ENCODE measurements at places on chromosomes 13 and 19.
A peak's percentile ranks its signal among the peaks of the same experiment; 100 is the strongest.

DNA sequence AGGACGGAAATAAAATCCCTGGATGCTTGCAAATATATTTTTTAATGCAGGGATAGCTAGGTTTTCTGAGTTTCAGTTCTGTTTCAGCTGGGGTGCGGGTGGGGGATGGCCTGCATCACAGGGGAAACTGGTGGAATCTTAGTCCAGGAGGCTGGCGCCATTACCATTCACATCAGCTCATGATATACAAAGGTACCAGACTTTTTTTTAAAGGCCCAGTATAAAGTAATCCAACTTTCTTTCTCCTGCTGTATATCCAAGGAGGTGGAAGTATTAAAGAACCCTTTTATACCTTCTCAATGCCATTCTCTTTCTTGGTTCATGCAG is 343.8 kb downstream of the KCNRG start:
- DNase-seq, result no peak

DNA sequence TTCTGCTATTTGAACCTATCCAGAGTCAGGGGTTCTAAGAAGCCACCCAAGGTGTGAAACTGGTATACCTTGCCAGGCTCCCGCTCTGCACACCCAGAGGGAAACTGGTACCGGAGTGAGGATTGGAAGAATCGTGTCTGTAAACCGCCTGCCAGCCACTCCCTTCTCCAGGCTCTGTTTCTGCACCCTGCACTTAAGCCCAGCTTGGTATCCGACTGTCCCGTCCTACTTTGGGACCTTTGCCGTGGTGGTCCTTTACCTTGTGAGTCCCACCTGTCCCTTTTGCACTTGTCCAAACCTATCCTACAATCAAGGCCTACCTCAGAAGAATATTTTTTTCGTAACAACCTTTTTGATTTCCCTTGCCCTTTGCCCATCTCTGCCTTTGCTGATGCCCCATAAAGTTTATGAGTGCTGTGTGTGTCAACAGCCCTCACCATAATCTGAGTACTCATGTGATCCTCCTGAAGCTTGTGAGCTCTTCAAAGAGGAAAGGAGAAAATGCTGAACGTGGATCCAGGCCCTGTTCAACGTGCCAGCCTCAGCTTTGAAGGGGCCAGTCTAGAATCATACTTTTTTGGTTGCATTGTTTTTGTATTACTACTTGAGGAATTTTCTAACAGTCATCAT is 44.7 kb downstream of the GARRE1 start:
- no peak for DNase-seq

- peak; percentile 80 for DNase-seq
Measured at GRCh38 chr19:51122112-51122981, 2.4 kb upstream of the SIGLEC9 start.

DNA sequence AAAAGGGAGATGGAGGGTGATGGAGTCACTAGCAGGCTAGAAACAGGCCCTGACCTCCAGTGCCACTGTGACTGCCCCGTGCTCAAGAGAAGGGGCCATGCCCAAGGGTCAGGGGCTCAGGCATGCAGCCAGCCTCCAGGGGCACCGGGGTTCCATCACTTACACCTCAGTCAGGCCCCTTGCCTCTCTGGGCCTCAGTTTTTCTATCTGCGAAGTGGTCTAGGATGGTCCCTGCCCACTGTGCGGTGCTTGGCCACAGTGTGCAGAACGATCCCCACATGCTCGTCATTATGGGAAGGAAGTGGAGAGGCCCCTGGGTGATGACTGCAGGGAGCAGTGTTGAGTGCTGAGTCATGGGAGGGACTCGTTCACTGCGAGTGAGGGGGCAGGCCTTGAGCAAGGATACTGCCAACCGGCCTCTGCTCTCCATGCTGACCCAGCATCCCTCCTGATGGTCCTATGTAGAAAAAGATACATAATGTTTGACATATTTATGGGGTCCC is 23.1 kb downstream of the TMED1 start:
- peak; percentile 94 for DNase-seq

- DNase-seq, result no peak
Measured at GRCh38 chr19:5447700-5448311, 7.4 kb upstream of the ZNRF4 start.

DNA sequence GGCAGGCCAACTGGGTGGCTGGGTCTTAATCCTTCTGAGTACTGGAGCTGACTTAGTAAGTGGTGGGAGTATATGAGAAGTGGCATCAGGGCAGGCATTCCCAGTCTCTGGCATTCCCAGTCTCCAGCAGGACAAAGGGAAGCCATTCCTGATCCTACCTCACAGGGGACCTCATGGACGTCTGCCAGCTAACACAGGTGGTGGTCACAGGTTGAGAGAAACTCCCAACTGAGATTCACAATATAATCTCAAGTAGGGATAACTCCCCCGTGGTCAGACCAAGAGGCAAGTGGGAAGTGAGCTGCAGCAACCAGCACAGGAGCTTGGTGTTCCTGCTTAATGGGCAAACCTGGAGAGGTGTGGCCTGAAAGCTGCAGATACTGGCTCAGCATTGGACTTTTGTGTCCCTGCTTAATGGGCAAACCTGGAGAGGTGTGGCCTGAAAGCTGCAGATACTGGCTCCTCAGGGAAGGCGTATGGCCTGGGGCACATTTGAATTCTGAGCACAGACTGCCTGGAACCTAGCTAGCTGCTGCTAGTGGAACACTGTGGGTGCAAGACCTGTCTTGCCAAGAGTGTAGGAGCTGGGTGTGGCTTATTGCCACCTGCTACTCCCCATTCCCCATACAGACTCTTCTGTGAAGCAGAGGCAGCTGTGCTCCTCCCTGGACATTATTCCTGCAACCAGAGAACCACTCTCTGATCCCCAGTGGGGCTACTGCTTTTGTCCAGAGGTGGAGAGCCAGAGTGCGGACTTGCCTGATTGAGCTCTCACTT is 25.9 kb upstream of the OR10H2 start:
- no peak for DNase-seq

- no peak for DNase-seq
Measured at GRCh38 chr13:65488606-65489005, 1741.5 kb downstream of the PCDH9 start.

DNA sequence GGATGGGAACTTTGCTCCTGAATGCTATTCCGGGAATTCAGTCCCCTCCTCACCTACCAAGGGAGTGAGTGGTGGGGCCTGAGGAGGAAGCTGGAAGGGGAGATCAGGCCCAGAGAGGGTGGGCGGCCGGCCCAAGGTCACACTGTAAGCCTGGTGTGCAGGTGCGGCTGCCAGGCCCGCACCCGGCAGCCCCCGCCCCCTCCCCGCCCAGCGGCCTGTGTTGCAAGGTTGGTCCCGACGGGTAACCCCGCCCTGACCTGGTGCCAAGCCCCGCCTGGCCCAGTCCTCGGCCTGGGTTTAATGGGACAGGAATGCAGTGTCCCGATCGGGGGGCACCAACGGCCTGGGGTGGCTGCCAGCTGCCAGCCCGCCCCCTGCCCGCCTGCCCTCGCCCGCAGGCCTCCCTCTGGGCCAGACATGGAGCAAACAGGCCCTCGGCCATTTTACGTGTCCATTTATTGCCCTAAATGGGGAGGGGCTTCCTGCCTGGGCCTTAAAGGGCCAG is 5.5 kb downstream of the ZBTB7A start:
- peak; percentile 58 for DNase-seq

DNA sequence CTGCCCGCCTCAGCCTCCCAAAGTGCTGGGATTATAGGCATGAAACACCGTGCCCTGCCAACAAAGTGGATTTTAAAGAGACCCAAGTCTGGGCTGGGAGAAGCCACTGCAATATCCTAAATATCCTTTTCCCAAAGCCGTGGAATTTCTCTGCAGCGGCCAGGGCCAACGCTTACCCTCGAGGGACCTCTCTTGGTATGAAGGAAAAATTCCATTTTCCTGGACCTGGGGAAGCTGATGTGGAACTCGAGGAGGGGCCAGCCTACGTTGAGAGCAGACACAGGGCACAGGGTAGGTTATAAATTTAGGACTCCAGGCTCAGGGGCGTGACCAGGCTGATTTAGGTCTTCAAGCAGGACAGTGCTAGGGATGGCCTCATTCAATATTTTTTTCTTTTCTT is 17.7 kb upstream of the UPF1 start:
- no peak for DNase-seq

DNA sequence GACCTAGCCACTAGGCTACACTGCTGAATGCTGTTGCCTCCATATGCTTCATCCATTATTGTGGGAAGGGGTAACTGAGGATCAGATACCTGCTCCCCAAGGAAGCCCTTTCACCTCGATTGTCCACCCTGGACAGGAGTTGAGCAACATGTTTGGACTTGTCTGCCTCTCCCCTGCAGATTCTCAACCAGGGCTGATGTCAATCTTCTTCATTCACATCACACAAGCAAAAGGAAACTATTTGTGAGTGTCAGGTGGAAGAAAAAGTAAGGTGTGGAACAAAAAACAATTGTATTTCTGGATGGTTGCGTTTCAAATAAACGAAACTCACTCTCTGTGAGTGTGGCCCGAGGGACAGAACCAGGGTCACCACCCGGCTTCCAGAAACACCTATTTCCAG is 29.5 kb upstream of the MUC16 start:
- no peak for DNase-seq

DNA sequence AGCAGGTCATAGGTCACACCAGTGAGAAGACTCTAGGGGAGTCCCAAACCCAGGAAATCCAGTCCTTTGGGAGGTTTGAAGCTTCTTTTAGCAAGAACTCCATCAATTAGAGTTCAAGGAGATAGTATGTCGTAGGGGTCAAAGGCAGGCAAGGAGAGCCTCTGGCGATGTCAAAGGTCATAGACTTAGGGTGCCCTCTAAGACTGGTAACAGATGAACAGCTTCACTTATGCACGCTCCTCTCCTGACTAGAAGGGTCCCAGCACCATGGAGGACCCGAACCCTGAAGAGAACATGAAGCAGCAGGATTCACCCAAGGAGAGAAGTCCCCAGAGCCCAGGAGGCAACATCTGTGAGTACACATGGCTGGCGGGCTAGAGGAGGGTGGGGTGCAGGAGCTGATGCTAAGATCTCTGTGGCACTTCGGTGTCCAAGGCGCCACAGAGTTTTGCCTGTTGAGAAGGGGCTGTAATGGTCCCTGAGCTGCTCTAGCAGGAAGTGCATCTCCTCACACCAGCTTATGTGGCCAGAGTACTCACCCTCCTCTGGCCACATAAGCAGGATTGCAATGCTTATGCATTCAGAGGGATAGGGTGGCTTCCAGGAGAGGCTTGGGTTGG is 557 bp downstream of the ZNF576 start:
- no peak for DNase-seq

GRCh38 chr19:30886222-30886621 is 463.0 kb downstream of the TSHZ3 start:
- no peak for DNase-seq

GRCh38 chr19:16206046-16206605 is 8.4 kb downstream of the AP1M1 start:
- DNase-seq, result no peak

- no peak for DNase-seq
Measured at GRCh38 chr19:36013280-36014011, 567 bp downstream of the ALKBH6 start.

GRCh38 chr13:32454886-32455593 is 27.1 kb upstream of the N4BP2L1 start:
- DNase-seq, result no peak

DNA sequence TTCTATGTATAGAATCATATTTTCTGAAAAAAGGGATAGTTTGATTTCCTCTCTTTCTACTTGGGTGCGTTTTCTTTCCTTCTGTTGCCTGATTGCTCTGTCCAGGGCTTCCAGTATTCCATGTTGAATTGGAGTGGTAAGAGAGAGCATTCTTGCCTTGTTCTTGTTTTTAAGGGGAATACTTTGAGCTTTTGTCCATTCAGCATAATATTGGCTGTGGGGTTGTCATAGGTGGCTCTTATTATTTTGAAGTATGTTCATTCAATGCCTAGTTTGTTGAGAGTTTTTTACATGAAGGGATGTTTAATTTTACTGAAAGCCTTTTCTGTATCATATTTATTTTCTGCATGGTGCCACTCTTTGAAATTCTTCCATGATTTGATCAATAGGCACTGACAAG is 173.5 kb upstream of the IRS2 start:
- DNase-seq, result no peak

GRCh38 chr13:39263531-39263930 is 225.3 kb downstream of the NHLRC3 start:
- no peak for DNase-seq

DNA sequence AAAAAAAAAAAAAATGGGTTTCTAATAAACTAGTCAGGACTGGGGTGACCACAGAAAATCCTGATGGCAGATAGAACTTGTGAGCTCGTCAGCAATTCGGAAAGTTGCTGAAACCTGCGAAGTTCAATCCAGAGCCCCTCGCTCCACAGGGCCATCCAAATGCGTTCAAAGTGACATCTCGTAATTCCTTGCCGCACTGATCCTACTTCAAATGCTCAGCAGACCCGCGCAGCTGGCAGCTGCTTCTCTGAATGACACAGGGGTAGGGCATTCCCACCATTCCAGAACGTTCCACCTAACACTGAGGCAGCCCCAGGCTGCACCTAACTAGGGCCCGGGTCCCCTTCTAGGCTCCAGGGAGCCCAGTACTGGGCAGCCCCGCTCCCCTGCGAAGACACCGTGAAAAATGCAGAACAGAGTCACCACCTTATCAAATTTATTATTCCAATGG is 4.8 kb upstream of the DAPK3 start:
- DNase-seq, result no peak

DNA sequence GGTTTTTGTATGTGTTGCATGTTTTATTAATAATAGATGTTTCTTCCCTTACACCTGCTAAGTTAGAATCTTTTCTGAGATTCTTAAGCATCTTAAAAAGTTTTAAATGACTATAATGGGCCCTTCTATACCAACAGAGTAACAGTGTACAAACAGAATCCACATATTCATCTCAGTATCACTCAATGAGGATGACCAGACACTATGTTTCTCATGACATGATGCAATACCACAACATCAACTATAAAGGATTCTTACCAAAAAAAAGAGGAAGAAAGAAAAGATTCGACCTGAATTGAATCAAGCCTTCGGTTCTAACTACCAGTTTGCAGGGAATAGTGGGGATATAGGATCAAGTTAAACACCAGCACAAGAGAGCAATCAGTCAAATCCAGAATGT is 56.5 kb downstream of the INTS6 start:
- peak; percentile 59 for DNase-seq

DNA sequence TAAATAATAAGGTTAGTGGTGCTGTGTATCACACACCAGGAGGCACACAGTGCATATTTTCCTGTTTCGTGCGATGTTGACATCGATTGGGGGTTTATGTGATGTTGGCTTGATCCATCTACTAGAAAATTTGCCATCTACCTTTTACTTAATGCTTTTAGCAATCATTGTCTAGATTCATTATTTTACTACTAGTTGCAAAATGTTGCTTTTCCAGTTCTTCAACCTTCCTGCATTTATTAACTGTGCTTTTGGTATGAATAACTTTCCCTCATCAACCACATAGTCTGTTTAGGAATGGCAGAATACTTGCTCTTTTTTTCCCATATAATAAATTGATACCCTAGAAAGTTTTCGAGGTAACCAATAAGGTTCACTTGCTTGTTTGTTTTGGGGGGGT is 17.5 kb downstream of the C13orf42 start:
- no peak for DNase-seq

Data from amniotic epithelial cell (primary cell).